Pons (tissue), 1 donor: ENCODE measurements at places on chromosomes 12 and 14.
A peak's percentile ranks its signal among the peaks of the same experiment; 100 is the strongest.

- no peak for DNase-seq
Measured at GRCh38 chr12:6265038-6265405, 45.5 kb upstream of the PLEKHG6 start.

DNA sequence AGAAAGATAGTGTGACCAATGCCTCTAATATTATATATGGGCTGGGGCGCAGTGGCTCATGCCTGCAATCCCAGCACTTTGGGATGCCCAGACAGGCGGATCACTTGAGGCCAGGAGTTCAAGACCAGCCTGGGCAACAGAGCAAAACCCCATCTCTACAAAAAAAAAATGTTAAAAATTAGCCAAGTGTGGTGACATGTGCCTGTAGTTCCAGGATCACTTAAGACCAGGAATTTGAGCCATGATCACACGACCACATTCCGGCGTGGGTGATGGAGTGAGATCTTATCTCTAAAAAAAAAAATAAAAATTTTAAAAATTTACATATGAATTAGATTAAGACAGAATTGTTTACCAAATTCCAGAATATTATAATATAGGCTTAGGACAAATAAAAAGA is 12.0 kb downstream of the TM7SF3 start:
- no peak for DNase-seq

DNA sequence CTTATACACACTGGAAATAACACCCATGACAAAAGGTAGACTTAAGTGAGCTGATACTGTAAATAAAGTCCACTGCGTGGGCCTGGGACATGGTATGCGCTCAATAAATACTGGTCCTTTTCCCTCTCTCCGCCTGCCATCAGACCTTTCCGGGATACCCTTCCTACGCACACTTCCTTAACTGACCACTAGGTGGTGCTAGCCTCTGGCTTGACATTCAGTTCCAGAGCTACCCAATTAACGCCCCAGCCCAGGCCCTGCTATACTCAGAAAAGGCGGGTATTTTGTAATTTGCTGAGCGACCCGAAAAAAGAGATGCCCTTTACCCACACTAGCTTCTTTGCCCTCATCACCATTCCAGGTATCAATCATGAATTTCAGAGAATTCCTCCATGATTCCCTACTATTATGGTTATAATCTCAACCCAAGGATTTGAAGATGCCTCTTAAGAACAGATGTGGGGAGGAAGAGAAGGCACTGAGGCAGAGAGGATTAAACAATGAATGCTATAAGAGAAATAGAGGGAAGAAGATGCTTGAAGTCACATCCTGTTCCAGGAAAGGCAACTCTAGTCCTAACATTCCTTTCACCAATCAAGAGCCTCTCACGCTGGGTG is 3.9 kb upstream of the LRP1 start:
- DNase-seq, result peak; percentile 85

DNA sequence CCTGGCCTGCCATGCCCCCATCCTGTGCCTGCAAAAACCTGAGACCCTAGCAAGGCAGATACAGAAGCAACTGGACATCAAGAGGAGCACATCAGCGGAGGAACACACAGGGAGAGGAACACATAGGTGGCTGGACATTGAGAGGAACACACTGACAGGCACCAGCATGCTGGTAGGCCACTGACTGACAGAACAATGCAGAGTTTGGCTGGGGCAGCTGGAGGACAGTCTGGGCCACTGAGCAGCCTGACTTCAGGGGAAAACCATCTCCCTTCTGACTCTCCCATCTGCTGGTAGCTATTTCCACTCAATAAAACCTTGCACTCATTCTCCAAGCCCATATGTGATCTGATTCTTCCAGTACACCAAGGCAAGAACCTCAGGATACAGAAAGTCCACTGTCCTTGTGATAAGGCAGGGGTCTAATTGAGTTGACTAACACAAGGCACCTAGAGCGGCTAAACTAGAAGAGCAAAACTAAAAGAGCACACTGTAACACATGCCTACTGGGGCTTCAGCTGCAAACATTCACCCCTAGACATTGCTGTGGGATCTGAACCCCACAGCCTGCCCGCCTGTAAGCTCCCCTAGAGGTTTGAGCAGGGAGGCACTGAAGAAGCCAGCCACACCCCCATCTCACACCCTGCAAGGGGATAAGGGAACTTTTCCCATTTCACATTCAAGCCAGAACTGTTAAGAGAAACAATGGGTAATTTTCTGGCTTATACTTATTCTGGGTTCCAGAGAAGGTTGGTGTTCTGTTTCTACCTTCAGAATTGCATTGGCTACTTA is 22.1 kb downstream of the CLECL1 start:
- no peak for DNase-seq

- DNase-seq, result no peak
Measured at GRCh38 chr14:100677152-100677551, 49.5 kb upstream of the DLK1 start.

- no peak for DNase-seq
Measured at GRCh38 chr12:93521225-93522080, 51.0 kb upstream of the SOCS2 start.

GRCh38 chr12:85182699-85183098 is 97.3 kb upstream of the ALX1 start:
- no peak for DNase-seq

DNA sequence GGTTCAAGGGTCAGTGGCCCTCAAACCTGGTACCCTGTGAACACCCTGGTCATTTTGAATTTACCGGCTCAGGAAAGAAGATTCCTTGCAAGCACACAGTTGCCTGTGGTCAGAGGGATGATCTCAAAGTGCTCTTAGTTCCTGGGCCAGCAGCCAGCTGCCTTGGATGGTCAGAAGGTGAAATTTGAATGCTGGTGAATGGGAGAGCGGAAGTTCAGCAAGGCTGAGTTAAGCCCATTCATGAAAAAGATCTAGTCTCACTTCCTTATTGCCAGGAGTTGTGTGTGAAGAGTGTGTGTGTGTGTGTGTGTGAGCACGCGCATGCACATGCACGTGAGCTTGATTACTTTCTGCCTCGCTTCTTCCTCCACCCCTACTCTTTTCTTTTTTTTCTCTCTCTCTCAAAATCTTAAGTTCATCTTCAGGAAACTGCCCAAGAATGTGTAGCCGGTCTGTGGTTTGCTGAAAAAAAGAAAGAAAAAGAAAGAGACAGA is 155.5 kb upstream of the CCND2 start:
- peak; percentile 83 for DNase-seq

- no peak for DNase-seq
Measured at GRCh38 chr12:33588725-33589405, 149.2 kb upstream of the SYT10 start.

- no peak for DNase-seq
Measured at GRCh38 chr12:101696251-101697196, 916 bp upstream of the CHPT1 start.
